ENCODE measurements at places on chromosomes 16 and 17.

GRCh38 chr16:27421961-27422740 lies 20.2 kb downstream of the IL21R start:
- no peak for DNase-seq

DNA sequence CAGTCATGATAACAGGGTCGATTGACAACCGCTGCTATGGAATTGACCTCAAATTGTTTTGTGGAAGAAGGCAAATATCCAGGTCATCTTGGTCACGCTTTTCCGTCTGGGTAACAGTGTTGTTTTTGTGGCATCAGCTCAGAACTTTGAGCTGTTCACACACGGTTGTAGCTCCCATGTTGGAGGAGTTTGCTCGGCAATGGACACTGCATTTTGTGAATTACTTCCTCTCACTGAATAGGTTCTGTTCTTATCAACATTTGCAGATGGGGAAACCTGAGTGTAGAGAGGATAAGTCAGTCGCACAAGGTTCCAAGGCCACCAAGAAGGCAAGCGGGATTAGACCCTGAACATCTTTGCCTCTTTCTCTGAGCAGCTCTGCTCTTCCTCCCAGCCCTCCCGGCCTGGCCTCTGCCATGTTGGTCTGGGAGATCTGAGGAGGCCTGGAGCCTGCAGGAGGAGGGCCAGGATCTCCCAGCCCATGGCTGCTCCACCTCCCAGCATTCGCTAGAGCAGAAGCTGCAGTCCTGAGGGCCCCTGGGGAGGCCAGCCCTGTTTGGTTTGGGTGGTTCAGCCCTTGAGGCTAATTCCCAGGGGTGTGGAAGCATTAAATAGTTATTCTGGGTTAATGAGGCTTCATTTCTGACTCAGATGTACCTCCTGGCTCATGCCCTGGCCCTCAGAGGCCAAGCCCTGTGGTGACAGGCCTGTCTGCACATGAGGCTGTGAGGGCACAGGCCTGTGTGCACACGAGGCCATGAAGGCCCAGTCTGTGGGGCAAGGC lies 154.1 kb upstream of the PLCG2 start:
- DNase-seq: no peak

DNA sequence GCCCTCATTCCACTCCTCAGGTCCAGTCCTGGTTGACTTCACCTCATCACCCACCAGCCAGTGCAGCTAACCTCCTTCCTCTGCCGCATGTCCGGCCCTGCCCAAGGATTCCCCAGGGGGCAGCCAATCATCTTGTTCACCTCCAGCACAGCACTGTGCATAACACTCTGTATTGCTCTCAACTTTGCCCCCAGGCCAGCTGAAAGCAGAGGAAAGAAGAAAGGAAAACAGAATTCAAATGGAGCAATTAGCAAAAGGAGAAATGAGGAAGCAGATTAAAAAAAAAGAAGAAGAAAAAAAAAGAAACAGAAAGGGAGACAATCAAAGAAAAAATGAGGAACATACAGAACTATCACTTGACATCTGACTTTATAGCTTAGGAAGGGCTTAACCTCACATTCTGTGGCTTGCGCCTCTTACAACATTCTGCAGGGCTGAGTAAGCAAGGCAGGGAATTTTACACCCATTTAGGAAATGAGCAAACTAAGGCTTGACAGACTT lies 26.1 kb downstream of the GAS7 start:
- DNase-seq: no peak

- DNase-seq: no peak
Measured at GRCh38 chr16:2828521-2828840, 1.6 kb upstream of the ZG16B start.

DNA sequence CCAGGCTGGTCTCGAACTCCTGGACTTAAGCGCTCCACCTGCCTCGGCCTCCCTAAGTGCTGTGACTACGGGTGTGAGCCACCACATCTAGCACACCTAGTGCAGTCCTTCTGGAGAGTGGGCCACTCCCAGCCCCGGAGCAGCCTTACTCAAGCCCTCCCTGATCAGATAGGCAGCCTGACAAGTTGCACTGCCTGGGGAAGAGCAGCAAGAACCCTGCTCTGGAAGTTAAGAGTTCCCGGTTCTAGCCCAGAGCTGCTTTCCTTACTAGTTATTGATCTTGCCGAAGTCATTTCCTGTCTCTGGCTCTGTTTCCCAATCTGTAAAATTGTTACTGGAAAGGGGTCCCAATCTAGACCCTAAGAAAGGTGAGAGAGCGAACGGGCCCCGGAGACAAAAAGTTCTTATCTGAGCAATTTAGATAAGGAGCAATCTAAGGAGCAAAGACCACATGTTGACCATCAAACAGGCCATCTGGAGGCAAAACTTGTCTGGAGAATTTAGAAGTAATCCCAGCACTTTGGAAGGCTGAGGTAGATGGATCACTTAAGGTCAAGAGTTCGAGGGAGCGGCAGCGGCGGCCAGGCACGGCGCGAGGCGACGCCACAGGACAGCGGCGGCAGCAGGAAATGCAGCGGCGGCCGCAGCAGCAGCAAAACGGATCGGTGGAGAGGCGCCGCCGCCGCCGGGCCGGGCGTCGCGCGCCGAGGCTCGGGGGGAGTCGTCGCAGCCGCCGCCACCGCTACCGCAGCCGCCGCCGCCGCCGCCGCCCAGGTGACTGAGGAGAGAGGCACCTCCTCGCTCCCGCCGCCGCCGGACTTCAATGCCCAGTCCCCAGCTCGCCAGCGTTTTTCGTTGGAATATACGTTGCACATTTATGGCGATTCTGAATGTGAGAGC lies 4.3 kb upstream of the NAGLU start:
- peak; percentile 56 for DNase-seq

DNA sequence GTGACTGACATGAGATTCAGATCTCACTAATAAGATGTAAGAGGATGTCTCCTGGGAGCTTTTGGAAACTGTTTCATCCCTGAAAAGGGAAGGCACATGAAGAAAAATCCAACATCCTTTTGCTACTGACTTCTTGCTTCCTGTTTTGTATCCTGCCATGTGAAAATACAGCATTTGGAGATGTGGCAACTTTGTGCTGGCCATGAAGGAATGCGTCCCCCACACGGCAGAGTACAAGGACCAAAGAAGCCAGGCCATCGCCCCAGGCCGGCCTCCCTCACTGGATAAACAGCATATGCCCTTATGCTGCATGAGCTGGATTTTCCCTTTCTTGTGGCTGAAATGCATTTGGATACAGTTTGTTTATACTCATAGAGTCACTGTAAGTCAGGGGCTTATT lies 5.5 kb upstream of the HASPIN start:
- no peak for DNase-seq

DNA sequence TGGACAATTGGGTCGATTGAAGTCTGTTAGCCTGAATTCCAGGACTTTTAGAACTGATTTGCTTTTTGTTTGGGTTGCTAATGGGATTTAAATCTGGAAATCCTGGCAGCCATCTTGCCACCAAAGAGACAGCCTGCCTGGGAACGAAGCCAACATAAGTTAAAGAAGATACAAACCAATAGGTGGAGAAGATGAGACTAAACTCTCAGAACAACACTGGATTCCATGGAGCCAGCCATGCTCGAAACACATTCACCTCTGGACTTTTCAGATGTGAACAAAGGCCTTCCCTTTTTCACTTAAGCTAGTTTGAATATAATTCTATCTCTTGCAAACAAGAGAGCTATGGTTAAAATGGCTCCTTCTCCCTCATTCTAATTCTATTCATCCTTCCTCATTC lies 135.9 kb downstream of the TOX3 start:
- no peak for DNase-seq

DNA sequence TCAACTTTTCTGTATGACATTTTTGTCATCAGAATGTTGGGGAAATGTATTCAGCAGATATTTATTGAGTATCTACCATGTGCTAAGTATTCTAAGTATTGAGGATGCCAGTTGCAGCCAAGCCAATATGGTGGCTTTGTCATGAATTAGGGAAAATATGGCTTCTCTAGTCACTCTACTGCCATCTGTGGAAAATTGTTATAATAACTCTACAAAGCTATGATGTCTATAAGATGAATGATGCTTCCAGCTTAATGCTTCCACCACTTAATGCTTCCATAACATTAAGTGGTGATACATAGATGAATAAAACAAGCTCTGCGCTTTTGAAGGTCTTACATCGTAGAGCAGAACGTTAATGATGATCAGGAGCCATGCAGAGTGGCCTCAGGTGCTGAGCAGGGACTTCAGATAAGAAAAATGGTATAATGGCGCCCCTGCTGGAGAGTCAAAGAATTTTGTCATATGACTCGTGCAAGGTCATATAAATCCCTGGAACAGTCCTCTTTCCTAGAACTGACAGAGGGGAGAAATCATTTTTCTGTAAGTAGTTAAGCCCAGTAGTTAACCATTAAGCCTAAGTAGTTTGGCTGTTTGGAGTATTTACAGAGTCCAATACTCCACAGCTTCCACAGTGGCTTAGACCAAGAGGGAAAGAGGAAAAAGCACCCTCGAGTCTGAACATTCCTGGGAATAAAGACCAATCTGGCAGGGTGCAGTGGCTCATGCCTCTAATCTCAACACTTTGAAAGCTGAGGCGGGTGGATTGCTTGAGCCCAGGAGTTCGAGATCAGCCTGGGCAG lies 2.7 kb upstream of the TMIGD1 start:
- DNase-seq: peak; percentile 64

DNA sequence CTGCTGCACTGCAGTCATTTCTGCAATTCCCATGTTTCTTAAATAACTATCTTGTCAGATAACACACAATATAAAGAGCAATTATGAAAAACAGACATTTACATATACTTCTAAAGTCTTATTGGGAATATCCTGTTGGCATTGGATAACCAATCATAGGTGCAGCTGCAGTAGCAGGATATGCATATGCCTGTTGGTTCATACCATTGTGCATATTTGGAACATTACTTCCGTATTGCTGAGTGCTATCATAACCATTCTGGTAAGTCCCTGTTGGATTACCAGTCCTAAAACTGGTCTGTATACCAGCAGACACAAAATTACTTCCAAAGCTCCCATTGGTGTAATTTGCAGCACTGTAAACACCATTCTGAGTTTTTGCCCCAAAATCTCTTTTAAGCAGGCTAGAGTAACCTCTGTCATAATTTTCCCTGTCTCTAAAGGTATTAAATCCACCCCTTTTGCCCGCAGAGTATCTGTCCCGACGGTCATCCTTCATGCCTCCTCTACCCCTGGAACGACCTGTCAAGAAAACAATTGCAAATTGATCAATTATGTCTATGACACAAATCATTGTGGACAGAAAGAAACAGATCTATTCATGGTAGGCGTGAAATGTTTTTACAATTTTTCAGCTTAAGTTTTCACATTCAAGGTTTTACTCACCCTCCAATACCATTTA lies 3.1 kb upstream of the POLG2 start:
- DNase-seq: no peak

DNA sequence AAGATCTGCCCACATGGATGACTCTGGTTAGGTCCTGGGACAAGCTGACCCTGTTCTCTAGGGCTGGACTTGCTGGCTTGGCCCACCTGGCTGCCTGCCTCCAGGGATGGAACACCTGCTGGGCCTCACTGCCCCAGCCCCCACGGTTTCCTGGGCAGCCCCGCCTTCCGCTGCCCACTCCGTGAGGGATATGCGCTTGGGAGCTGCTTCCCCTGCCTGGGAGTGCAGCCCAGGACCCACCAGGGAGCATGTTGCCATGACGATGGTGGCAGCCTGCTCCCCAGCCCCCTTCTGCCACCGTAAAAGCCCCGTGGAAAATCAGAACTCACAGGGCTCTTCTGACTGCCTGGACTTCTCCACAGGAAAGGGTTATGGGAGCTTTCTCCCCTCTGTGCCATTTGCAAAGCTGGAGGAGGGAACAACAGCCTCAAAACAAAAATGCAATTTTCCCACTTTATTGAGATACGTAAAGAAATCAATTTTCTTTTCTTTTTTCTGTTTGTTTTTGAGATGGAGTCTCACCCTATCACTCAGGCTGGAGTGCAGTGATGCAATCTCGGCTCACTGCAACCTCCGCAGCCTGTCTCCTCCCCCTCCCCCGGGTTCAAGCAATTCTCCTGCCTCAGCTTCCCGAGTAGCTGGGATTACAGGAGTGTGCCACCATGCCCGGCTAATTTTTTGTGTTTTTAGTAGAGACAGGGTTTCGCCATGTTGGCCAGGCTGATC lies 18.0 kb upstream of the GAS7 start:
- no peak for DNase-seq

GRCh38 chr16:54031107-54031760 lies 255.4 kb downstream of the IRX3 start:
- peak; percentile 51 for DNase-seq

GRCh38 chr16:47374629-47375028 lies 86.2 kb downstream of the ITFG1 start:
- no peak for DNase-seq

GRCh38 chr17:77328823-77329740 lies 188.3 kb downstream of the SEC14L1 start:
- no peak for DNase-seq

- DNase-seq: peak; percentile 77
Measured at GRCh38 chr17:3827124-3827773, 18.8 kb downstream of the NCBP3 start.

- no peak for DNase-seq
Measured at GRCh38 chr16:83967091-83967490, 953 bp upstream of the NECAB2 start.

- DNase-seq: no peak
Measured at GRCh38 chr17:8939496-8940334, 25.8 kb downstream of the PIK3R5 start.

GRCh38 chr17:4948931-4949320 lies 596 bp upstream of the PFN1 start:
- peak; percentile 87 for DNase-seq

DNA sequence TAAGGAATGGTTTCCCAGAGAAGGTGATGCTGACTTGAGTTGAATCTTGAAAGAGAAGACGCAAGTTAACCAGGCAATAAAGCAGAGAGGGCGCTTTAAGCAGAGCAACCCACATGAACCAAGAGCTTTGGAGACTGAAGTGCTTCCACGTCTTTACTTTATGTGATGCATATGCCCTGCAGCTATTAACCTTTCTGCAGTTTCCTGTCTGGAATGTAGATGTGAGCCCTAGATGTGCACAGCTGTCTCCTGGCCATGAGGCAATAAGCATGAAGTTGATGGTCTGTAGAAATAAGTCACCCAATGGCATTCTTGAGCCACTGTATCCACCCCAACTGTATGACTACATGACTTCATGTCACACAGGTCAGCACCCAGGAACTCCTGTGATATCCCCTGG lies 5.7 kb upstream of the CHST4 start:
- DNase-seq: no peak

- no peak for DNase-seq
Measured at GRCh38 chr16:53061701-53062159, 6.9 kb downstream of the CHD9 start.

DNA sequence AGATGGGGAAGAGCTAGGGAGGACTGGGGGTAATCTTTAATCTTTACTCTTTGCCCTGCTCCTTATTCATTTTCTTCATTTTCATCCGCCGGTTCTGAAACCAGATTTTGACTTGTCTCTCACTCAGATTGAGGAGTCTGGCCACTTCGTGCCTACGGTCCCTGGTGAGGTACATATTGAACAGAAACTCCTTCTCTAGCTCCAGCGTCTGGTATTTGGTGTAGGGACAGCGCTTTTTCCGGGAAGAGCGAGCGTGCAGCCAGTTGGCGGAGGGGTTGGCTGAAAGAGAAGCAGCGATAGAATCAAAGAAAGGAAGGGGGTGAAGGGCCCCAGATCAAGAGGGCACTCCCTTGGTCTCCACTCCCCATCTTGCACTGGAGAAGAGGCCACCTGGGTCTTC lies 3.3 kb downstream of the HOXB9 start:
- DNase-seq: no peak

- DNase-seq: no peak
Measured at GRCh38 chr16:87306516-87306915, 10.7 kb downstream of the C16orf95 start.

GRCh38 chr16:49651996-49652395 lies 203.9 kb downstream of the ZNF423 start:
- DNase-seq: no peak

- DNase-seq: no peak
Measured at GRCh38 chr17:60156746-60157145, 7.0 kb downstream of the CA4 start.

- no peak for DNase-seq
Measured at GRCh38 chr16:78211946-78212345, 112.5 kb downstream of the WWOX start.
